ENCODE measurements at places on chromosomes 1 and 21.

- DNase-seq: no peak
Observed at GRCh38 chr1:56566061-56566744, 13.2 kb downstream of the PLPP3 start.

DNA sequence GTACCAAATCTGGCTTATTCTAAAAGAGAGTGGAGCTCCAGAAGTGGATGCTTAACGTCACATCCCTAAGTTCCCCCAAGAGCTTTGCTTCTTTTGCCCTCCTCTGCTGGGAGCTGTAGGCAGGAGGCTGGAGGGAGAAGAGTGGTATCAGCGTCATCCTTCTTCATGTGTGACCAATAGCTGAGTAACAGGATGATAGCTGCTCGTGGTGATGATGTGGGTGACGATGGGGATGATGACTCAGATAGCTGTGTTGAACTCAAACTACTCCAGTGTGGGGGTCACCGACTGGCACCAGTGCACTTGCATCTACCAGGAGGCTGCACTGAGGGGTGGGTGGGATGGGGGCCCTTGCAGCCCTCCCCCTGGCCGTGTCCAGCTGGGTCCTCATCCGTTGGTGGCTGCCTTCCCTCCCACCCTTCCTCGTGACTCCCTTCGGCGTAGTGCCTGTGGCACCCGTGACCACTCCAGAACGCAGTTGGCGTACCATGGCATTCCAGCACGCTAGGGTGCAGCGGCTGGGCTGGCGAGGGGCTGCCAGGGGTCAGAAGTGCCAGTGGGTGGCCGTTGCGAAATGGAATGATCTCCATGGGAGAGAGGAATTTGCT lies 1.1 kb downstream of the IGFN1 start:
- peak; percentile 95 for DNase-seq

GRCh38 chr1:154436433-154436832 lies 31.3 kb downstream of the IL6R start:
- DNase-seq: no peak

DNA sequence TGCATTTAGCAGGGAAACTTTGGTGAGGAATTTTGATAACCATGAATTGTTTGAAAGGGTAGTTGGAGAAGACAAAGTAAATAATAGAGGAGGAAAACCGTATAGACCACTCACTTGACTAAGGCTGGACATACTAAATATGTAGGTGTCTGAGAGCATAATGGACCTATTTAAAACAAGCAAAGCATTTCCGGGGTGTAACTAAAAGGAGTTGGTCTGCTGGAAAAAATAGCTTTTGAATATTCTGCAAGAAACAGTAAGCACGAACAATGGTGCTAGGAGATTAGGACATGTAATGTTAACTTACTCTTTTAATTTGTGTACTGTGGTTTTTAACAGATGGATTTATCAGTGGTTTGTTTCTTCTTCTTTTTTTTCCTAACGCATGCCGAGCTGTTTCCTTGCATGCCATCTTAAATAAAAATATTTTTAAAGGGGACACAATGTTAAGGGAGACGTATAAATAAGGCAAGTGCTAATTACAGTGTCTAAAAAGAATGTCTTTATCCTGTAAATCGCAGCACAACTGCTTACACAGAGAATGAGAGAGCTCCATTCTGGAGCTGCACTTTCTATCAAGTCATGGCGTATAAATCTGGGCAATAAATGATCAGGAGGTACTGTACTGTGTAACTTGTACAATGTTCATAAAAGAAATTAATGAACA lies 492.1 kb downstream of the LMO4 start:
- no peak for DNase-seq

DNA sequence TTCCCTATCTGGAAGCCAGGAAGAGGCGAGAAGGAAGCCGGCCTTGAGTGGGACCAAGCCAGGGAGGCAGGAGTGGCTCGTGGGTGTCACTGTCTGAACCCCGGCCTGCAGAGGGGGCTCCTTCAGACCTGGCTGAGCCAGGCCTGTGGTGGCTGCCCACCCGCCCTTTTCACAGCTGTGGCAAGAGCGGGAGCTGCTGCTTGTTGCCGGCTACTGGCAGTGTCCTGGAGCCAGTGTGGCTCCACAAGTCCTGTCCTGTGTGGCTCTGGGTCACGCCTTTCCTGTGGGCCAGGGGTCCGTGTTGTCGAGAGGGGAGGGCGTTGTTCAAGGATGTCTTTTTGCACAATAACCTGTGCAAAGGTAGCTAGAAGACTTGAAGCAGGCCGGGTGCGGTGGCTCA lies 1.3 kb downstream of the PFKL start:
- no peak for DNase-seq

DNA sequence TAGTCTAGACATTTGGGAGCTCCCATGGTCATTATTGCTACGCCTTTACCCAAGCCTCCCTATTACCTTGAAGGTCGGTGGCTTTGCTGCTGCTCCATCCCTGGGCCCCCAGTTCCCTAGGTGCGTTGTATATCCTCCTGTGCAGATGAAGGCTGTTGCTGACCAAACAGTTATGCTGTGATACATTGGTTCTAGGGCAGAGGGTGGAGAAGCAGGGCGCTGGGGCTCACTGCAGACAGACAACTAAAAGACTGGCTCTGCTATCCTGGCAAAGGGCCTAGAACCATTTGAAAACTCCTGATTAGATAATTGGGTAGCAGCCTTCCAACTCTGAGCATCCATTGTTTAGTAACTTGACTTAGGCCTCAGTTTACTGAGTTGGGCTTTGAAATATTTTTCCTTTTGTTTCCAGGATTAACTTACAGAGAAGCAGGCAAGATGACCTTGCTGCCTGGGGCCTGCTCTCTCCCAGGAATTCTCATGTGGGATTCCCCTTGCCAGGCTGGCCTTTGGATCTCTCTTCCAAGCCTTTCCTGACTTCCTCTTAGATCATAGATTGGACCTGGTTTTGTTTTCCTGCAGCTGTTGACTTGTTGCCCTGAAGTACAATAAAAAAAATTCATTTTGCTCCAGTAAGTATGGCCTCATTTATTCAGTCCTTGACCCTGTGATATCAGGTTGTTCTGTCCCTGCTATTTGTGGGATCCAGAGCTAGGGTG lies 15.5 kb downstream of the CHI3L2 start:
- no peak for DNase-seq

DNA sequence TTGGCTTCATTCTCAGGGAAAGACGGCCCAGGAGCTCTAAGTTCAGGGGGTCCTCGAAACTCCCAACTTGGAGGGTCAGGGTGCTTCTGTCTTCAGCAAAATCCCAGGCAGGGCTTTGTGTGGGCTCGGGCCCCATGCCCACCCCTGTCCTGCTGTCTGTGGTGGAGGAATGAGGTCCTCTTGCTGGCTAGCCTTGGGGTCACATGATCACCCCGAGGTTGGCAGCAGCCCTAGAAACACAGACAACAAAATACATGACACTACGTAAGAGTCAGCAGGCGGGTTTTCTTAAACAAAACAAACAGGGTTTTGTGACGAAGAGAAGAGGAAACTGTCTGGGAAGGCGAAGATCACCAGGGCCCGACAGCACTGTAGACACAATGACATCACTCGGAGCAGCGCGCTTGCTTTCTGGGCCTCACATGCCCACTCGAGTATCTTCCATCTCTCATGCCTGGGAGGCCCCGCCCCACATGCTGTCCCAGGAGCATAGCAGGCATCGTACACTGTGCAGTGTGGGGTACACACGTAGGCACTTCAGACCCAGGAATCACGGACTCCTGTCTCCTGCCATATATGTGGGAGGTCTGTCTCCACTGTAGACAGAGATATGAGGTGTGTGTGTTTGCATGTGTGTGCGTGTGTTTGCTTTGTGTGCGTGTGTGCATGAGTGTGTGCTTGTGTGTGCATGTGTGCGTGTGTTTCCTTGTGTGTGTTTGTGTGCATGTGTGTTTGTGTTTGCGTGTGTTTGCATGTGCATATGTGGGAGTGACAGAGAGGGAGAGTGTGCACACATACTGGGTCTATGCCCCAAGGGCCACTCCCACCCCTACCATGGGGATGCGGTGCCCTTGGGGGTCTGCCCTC lies 94.7 kb downstream of the SIK1 start:
- DNase-seq: peak; percentile 57

DNA sequence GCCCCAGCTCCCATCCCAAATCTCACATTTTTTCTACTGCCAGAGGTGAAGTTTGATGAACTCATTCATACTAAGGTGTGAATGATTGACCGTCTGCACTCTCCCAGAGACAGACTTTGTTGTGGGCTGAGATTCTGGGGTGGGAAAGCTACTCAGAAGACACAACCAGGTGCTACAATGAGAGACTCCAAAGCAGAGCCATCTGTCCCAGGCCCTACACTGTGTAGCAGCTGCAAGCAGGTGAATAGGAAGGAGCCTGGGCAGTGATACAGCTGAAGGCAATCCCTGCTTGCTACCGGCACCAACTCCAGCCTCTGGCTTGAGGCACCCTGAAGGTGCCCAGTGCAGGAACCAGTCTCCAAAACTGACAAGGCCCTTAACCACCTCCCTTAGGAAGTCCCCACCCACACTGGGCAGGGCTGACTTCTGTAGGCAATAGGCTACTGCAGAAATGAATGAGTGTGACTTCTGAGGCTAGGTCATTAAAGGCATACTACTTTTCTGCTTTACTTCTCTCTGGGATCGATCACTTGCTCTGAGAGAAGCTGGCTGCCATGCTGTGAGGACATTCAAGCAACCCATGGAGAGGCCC lies 79.7 kb upstream of the RUNX3 start:
- DNase-seq: no peak

GRCh38 chr1:37246631-37247030 lies 212.3 kb upstream of the GRIK3 start:
- no peak for DNase-seq

GRCh38 chr21:16775076-16775475 lies 737.8 kb upstream of the CXADR start:
- no peak for DNase-seq

GRCh38 chr1:90000934-90001676 lies 6.2 kb downstream of the ZNF326 start:
- DNase-seq: no peak

GRCh38 chr21:17602874-17603273 lies 9.8 kb downstream of the BTG3 start:
- DNase-seq: peak; percentile 47

- DNase-seq: no peak
Observed at GRCh38 chr1:147815503-147815902, 55.1 kb upstream of the GJA5 start.

- peak; percentile 11 for DNase-seq
Observed at GRCh38 chr1:65114322-65114721, 33.7 kb upstream of the AK4 start.

- DNase-seq: no peak
Observed at GRCh38 chr1:113652771-113653170, 106.5 kb downstream of the PHTF1 start.

- peak; percentile 69 for DNase-seq
Observed at GRCh38 chr1:98355656-98356383, 305.7 kb upstream of the SNX7 start.

DNA sequence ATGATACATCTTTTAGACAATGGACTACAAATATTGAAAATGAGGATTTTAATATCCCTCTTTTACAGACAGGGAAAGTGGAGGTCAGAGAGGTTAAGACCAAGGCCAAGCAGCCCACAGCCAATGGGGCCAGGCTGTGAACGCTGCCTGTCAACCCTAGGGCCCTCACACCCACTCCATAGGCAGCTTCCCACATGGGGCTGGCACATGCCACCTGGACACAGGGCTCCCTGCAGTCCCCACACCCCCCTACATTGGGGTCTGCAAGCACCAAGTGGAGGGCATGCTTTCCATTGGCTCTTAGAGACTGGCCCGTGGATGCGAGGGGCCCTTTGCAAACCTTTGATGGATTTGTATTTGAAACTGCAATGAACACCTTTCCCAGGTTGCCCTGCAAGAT lies 348.5 kb upstream of the VAMP3 start:
- DNase-seq: no peak

- DNase-seq: no peak
Observed at GRCh38 chr1:64046243-64046642, 157.2 kb upstream of the UBE2U start.

DNA sequence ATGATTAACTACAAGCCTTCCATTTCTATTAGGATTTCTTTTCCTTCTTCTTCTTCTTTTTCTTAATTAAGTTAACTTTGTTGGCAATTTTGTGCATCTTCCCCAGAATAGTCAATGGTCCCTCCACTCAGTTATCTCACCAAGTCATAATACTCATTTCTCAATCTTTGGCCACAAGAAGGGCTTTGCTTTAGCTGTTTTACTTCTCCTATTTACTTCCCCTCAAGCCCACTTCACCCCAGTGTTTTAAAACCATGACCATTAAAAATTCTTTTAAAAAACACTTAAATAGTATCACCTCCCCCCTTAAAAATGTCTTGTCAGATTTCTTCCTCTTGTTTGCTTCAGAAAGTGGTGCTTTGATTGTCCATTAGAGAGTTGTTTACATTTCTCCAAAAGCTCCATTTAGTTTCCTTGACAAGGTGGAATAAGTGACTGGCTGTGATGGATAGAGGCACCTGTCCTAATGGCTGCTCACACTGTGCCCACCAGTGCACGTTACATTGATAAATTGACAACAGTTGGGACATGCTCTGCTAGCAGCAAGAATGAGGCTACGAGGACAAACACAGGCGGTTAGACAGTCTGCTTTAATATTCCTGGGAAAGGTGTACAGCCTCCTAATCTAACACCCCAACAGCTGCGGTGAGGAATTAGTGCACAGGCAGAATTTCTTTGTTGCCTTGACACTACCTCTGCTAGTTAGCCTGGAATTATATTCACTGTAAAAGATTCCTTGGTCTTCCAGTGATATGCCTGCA lies 354.7 kb downstream of the LMO4 start:
- no peak for DNase-seq

- DNase-seq: no peak
Observed at GRCh38 chr1:938088-938683, 14.5 kb downstream of the SAMD11 start.

Measured in fibroblast of skin of right quadriceps (primary cell).